Gastroesophageal sphincter (tissue), 4 donors: ENCODE measurements at places on chromosomes 11 and 22.

DNA sequence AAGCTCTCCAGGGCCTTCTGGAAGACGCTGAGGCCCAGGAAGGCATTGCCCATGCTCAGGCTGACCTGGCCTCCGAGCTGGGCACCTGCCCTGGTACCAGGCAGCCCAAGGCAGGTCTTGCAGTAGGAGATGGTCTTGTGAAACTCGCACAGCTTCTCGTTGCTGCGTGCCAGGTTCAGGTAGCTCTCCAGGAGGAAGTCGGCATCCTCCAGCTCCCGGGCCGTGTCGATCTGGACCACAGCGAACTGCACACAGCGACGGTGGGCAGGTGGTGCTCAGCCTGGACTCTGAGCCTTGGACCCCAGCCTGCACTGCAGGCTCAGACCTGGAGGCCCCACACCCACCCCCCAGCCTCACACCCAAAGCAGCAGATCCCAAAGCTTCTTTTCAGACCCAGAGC is 1.0 kb downstream of the RAPSN start:
- no peak for ATAC-seq

DNA sequence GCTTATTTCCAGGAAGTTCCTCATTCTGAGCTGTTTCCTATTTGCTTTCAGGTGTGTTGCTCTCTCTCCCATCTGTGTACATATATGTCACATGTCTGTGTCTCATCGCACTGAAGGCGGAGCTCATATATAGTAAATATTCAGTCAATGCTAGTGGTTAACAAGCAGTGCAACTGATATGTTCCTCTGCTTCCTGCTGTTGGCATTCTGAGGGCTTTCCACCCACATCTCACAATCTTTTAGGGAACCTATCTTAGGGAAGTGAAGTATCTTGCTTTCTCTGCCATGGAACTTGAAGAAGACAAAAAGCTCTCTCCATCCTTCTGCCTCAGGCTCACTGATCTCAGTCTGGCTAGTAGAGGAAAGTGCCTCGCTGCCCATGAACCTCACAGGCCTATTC is 139.8 kb downstream of the TTC17 start:
- ATAC-seq = no peak

DNA sequence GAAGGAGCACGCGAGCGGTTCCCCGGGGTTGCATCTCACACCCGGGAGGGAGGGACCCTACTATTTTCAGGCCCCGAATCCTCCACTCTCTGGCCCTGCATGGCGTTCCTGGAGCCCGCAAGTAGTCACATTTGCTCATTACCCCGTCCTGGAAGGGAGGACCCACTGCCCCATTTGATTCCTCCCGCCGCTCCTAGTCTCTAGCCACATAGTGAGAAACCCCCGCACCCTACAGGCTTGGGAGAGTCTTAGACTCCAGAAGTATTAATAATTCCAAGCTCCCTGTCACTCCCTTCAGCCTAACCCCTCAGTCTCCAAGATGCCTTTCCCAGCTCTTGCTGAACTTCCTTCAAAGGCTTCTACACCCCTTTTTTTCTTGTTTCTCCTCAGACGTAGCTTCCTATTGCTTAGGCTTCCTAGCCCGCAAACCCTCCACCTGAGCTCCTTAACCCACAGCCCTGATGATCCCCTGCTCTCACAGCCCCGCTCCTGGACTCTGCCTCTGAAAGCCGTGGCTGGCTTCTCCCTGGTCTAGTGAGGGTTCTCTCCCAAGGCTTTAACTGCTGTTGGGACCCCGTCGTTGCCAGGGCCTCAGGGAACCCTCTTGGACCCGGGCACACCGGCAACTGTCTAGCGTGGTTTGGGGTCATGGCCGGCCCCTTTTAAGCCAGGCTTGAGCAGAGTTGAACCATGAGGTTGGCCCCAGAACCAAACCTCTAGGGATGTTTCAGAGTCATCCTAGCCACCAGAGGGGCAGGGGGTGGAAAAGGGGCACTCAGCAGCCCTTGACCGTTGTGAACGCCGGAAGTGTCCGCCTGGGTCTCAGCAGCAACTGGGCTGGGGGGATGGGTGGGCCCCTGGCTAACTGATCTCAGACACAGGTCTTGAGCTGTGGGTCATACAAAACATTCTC is 862 bp downstream of the GGA1 start:
- no peak for ATAC-seq

DNA sequence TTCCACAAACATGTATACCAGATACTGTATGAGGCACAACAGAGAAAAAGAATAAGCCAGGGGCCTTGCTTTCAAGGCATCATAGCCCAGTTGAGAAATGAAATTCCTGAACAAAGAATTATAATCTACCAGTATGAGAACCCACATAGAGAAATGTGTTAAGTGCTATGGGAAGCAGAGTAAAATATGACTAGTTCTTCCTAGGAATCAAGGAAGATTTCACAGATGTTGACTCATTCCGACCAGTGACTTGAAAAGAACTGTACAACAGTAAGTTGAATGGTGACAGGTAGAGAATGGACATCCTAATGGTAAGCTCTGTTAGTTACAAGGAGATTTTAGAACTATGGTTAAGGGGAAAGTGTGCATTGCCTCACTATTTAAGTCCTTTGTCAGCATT is 102.6 kb downstream of the TRIM44 start:
- ATAC-seq = no peak

- no peak for ATAC-seq
These were observed 10.3 kb upstream of the WNT7B start for GRCh38 chr22:45987136-45987861.
